Hematopoietic multipotent progenitor cell treated with erythropoietin and hydrocortisone succinate and interleukin-3 and kit ligand, for 8 days (in vitro differentiated cells): ENCODE measurements at places on chromosomes 16 and 17.

DNA sequence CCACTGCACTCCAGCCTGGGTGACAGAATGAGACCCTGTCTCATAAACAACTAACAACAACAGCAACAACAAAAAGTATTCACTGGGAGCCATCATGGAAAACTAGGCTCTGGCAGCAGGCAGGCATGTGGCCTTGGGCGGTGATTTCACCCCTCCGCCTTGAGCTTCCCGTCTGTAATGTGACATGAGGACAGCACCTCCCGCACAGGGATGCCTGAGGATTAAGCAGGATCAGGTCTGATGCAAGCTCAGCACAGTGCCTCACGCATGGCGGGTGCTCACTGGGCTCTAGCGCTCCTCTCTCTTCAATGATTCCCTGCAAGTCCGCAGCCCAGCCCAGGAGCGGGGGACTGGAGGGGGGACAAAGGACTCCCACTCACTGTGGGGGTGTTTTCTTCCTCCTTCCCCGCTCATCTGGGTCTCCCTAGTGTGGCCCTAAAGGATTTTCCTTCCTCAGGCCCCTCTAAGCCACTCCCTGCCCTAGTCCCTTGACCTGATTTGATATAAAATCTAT lies 2.8 kb downstream of the PLCD3 start:
- no peak for DNase-seq

DNA sequence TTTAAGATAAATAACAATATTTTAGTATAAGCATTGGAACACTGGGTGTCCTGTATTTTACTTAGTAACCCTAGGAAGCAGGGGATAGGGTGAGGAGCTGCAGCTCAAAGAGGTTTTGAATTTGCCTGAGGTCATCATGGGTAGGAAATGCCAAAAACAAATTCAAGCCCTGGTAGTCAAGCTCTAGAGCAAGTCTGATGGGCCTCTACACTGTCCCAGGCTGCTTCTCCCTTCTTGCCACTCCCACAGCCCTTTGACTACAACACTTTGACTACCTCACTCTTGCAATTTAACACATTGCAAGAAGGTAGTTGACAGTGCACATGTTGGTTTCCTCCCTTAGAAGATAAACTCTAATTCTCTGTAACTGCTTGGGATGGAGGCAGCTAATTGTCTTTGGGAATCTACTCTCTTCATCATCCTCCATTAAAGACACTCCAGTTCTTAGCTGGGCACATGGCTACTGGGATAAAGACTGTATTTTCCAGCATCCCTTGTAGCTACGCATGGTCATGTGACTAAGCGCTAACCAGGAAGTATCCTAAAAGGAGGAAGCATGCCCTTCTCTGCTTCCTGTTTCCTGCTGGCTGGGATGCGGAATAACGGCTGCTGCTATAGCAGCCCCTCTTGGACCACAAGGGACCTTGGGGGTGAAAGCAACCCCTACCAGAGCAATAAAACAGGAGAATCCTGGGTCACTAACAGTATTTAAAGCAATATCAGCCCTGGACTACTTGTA lies 30.7 kb upstream of the SSTR2 start:
- no peak for DNase-seq

DNA sequence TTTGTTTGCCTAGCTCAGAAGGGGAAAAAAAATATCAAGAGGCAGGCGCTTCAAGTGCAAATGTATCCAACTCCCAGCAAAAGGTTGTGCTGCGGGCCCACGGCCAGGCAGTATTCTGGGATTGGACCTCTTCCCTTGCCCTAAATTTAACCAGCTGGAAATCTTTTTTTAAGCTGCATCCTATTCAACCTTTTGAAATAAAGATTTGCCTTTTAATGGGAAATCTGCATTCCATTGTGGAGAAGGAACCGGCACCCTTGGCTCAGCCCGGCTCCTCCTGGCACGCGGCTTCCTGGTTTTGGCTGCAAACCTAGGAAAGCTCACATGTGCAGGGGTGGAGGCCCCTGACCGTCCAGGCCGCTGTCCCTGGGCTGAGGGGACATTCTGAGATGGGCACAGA lies 38.8 kb upstream of the ENPP7 start:
- DNase-seq = no peak

- DNase-seq = peak; percentile 71
These were observed 10.6 kb upstream of the MEFV start for GRCh38 chr16:3266873-3267537.

- DNase-seq = peak; percentile 34
These were observed 195.3 kb upstream of the RPL38 start for GRCh38 chr17:74008196-74008595.

- DNase-seq = no peak
These were observed 8.2 kb upstream of the TBKBP1 start for GRCh38 chr17:47685556-47686275.

DNA sequence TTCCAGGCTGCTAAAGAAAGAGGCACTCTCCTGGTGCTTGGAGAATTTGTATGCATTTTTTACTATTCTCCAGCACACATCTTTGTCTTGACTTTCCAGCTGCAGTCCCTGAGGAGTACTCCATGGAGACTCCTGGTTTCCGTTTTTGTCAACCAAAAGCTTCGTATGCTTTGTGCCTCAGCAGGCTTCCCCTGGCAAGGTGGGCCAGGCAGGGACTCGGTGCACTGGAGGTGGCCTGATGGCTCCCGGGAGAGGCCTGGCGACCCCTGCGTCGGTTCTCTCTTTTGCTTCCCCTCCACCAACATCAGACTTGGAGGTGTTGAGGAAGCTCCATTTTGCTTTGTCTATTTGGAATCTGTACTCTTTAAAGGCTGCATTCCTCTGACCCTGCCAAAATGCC lies 23.7 kb downstream of the CDK5R1 start:
- no peak for DNase-seq

DNA sequence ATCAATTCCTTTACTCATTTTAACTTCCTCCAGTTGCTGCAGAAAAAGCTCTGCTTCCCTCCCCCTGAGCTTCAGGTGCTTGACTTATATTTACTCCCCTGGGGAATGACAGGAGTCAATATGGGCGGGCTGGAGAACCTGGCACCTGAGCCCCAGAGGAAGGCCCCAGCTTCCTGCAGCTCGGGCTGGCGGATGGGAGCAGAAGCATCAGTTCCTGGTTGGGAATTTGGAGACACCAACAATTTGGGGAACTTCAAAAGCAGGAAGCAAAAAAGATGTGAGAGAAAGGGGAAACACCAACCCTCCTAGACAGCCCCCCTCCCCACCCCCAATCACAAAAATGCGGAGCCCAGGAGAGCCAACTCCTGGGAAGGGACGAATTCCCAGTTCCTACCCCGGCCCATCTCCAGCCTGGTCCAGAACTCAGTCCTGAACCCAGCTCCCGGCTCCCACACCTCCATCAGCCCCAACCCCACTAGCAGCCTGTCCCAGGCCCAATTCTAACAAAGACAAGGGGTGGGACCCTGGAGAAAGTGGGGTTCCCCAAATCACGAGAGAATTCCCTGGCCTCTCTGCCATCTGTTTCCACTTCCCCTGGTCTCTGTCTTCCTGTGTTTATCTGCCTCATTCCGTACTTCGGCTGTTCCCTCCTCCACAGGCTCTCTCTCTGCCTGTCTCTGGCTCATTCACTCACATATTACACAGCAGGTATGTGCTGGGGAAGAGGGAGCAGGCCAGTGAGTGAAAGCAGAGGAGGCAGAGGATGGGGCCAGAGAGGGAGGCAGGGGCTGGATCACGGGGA lies 16.2 kb upstream of the ASGR2 start:
- no peak for DNase-seq

GRCh38 chr16:57358527-57359095 lies at the start of gene CCL22:
Gene CCL22, plus strand, starts transcription at chr16:57358783. Its CDS starts 34 bp downstream, at chr16:57358817.
- no peak for DNase-seq

DNA sequence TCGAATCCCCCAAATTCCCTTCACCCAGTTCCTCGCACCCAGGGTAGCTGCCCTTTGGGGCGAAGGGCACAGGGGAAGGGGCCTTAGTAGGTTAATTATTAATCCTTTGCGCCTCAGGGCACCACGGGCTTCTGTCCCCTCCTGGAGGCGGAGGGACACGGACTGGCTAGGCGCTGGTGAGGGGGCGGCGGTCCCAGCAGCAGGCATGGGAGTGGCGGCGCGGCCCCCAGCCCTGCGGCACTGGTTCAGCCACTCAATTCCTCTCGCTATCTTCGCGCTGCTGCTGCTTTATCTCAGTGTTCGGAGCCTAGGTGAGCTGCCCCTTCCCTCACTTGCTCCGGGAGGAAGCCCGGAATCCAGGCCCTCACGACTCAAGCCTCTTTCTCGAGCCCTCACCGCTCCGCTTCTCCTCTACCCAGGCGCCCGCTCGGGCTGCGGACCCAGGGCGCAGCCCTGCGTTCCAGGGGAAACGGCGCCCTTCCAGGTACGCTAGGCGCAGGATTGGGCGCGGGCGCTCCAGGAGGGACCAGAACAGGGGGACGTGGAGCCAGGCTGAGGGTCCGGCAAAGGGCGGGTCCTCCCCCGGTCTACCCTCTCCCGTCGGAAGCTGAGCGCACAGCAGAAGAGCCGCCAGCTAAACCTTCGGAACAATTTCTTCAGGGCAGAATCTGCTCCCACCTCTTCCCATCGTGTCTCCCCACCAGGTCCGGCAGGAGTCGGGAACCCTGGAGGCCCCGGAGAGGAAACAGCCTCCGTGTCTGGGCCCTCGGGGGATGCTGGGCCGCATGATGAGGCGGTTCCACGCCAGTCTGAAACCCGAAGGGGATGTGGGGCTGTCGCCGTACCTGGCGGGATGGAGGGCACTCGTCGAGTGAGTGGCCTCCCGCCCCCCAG lies at the start of gene GLTPD2:
TSS of gene GLTPD2 (plus strand) at position 158 of the 894 bp plus-strand sequence. CDS start at position 206, 48 bp downstream.
- DNase-seq = no peak

DNA sequence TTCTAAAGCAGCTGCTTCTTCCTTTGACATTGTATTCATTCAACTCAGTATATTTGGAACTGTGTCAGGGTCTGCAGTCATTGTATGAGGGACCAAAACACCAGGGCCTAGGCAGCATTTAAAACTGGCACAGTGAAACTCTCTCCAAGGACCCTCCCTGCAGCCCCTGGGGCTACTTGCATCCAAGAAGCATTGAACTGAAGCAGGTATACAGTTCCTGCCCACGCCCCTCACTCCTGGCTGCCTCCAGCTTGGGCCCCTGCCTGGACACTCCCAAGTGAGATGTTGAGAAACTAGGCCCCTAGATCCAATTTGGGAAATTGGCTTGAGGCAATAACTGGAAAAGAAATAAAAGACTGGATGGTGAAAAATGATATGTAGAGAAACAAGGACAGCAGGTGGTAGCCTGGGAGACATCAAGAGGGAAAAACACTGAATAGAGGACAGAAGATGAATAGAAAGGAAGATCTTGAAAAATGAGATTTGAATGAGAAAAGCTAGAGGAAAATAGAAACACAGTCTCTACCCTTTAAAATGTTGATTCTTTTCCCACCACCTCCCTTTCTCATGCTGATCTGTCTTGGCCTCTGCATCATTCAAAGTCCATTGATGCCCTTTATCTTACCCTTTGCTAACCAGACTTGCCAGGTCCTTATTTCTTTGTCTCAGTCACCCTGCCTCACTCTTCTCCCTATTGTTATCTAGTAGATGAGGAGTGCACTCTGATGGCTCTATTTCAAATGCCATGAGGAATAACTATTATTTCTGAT lies 368.8 kb upstream of the CDH8 start:
- no peak for DNase-seq

- DNase-seq = no peak
These were observed 4.8 kb downstream of the MAP2K3 start for GRCh38 chr17:21289175-21289901.

GRCh38 chr16:21279501-21279900 lies 1.4 kb upstream of the CRYM start:
- no peak for DNase-seq

GRCh38 chr17:37358098-37358829 lies 17.5 kb upstream of the C17orf78 start:
- peak; percentile 61 for DNase-seq

GRCh38 chr16:71927787-71928186 lies 32.5 kb downstream of the IST1 start:
- no peak for DNase-seq

DNA sequence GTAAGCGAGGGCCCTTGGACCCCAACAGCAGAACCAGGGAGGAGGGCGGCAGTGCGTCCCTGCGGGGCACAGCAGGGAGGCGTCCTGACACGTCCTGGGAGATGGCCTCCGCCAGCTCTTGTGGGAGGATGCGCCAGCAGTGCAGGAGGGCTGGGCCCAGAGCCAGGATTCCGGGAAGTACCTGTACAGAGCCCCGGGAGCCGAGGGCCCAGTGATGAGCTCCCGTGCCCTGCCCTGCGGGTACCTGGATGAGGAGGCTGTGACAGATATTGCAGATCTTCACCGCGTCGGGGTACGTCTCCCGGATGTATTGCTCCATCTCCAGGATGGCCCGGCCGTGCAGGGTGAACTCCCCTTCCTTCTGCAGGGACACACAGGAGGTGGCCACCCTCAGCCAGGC lies 23.1 kb downstream of the KDM8 start:
- DNase-seq = no peak

- DNase-seq = no peak
These were observed 21.4 kb upstream of the GPT2 start for GRCh38 chr16:46862555-46863447.

GRCh38 chr16:67184453-67184994 lies 761 bp upstream of the MATCAP1 start:
- no peak for DNase-seq

DNA sequence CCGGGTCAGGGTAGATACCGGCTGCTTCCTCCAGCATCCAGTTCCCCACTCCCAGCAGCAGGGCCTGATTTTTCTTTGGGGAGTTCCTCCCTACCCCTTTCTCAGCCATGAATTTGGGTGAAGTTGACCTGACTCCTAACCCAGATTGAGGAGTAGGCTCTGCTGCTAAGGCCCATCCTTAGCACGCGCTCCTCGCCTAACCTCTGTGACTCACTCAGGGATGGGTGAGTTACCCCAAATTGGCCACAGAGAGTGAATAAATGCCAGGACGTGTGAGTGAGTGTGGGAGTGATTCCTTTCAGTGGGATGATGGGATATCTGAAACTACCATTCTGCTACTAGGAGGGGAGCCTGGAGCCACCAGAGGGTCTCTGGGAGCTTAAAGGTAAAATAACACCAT lies 28.9 kb upstream of the ABCC12 start:
- DNase-seq = no peak
